ENCODE measurements at places on chromosomes 5 and 9.

GRCh38 chr9:114025760-114026159 lies 52.3 kb downstream of the AMBP start:
- DNase-seq, result no peak

GRCh38 chr5:135042595-135042994 lies 8.6 kb upstream of the PITX1 start:
- no peak for DNase-seq

- no peak for DNase-seq
These were observed 50.5 kb downstream of the SPTLC1 start for GRCh38 chr9:92064711-92065110.

- DNase-seq, result no peak
These were observed 303.0 kb upstream of the GRIA1 start for GRCh38 chr5:153187503-153187902.

- no peak for DNase-seq
These were observed 57.7 kb downstream of the LMX1B start for GRCh38 chr9:126671381-126671831.

DNA sequence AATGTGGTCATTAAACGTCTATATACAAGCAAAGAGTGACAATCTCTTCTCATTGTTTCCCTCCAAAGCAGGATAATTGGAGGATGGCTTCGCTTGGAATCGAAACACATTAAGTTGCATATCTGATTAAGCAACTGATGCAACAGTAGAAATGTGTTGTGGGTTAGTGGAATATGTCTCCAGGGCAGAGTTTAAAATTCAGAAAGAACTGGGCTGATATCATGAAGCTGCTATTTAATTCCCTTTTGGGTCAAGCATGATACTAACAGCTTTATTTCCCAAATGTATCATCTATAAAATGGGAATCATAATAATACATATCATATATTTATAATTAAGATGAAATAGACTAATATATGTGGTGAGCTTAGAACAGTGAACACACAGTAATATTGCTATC lies 1763.0 kb upstream of the C9orf72 start:
- no peak for DNase-seq

DNA sequence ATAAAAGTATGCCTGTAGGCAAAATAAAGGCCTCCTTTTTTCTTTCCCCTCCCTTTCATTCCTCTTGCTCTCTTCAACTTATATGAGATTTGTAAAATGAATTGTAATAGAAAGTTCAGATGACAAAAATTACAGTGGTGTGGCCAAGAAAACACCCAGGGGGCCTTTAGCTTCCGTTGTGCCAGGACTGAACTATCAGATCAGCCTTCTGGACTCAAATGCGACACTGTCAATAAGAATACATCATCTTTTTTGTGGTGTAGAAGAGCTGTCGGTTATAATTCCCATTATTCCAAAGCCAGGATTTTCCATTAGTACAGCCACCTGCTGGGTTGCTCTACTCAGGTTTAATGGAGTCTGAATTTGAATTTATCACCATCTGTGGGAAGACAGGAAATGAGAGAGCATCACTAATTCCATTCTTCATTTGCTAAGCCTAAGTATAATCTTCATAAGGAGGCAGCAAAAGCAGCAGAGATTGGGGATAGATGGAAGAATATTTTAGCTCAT lies 443.4 kb downstream of the ANXA1 start:
- no peak for DNase-seq
